Right atrium auricular region (tissue), 2 donors: ENCODE measurements at places on chromosomes 5 and 9. TPM values are rescaled to one million over a fixed set of nuclear protein-coding genes. Genes with fewer than 3 reads are reported as not detected.

DNA sequence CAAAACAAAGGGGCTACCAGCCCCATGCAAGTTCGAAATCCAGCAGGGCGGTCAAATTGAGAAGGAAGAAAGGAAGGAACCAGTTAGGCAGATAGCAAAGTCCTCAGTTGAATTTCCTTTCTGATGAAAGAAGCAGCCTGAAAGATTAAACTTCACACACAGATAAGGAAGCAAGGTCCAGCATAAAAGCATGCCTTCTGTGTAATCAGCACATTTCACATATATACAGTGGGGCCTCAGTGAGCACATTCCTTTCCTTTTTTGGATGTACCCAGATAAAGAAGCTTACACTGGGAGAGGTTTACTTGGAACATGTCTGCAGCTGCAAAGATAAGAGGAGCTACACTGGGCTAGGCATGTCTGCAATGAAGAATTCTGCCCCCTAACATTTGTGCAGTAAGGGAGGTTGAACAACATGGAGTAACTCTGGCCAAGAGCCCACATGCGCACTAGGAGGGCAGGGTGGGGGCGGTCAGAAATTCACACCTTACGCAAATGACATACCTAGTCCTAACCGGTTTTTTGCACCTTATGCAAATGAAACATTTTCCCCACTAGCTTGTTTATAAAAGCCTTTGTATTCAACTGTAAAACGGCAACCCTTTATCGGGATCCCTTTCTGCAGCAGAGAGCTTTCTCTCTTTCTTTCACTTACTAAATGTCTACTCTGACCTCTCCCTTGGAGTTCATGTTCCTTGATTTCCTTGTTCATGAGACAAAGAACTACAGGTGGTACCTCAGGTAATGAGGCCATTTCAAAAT, 149.7 kb upstream of the FBXL17 start:
- no peak for DNase-seq

DNA sequence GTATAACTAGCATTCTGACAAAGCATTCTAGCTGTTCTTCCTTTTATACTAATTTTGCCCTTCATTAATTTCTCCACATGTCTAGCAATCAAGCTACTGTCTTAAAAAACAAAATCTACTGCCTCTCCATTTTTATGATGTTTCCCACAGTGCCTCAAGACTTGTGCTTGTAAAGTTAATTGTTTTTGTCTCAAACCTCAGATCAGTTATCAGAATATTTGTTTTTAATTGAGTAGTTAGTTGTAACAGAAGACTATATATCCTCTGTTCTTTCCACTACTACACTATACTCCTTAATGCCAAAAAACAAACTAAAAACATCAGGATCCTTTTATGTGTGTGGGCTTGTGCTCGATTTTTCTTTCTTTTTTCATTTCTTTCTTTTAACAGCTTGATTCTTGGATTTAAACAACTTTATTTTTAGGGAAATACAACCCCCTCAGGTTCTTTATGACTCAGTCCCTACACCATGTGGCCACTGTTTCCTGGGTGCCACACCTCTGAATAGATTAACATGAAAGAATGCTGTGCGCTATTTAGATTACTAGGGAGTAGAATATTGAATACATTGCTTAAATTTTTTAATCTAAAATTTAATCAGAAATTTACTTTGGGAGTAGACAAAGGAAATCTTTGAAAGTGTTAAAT, 1.2 kb downstream of the ASPN start:
- DNase-seq: no peak

- DNase-seq: no peak
Measured at GRCh38 chr5:170206216-170206615, 26.6 kb upstream of the C5orf58 start.

DNA sequence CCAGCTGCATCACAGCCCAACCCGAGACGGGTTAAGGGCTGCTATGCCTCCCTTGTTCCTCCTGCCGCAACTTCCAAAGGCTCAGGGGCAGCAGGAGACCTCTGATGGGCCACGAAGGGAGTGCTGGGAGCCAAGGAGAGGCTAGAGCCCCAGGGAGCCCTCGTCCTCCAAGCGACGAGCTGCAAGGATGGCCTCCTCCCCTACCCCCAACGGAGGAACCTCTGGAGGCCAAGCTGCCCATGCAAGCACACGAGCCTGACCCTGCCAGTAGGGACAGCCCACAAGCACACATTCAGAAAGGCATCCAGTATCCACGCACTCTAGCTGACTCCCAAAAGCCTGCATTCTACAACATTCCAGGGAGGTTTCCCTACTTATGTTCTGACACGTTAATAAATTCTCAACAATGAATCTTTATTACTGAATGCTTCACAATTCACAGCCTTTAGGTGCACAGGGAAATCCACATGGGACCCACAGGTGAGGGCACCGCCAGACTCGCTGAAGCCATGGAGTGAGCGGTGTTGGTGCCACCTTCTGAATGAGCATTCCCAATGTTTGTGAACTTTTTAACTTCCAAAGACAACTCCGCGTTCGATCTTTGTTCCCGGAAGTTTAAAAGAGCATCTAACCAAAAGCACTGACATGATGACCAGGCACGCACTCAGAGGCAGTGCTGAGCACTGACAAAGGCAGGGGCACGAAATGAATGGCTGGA, 28.7 kb downstream of the IPPK start:
- DNase-seq: peak; percentile 52

DNA sequence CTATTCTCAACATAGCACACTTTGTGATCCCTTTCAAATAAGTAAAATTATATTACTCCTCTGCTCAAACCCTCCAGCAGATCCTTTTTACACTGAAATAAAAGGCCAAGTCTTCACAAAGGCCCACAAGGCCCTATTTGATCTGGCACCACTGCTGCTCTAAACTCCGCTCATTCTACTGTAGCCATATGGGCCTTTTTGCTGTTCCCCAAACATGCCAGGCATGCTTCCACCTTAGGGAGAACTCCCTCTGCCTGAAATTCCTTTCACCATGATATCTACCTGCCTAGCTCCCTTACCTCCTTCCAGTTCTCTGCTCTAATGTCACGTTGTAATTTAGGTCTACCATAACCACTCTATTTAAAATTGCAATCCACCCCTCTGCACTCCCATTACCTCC, 28.3 kb downstream of the NRG2 start:
- DNase-seq: no peak

Gene DRD1
- total RNA-seq: not detected

Gene RUSC2
- total RNA-seq: 33.0 TPM

Gene FST
- 1.5 TPM for total RNA-seq

Gene MARCOL
- total RNA-seq: not detected
